Upper lobe of left lung (tissue), 6 donors: ENCODE measurements at places on chromosomes 13 and 19.

DNA sequence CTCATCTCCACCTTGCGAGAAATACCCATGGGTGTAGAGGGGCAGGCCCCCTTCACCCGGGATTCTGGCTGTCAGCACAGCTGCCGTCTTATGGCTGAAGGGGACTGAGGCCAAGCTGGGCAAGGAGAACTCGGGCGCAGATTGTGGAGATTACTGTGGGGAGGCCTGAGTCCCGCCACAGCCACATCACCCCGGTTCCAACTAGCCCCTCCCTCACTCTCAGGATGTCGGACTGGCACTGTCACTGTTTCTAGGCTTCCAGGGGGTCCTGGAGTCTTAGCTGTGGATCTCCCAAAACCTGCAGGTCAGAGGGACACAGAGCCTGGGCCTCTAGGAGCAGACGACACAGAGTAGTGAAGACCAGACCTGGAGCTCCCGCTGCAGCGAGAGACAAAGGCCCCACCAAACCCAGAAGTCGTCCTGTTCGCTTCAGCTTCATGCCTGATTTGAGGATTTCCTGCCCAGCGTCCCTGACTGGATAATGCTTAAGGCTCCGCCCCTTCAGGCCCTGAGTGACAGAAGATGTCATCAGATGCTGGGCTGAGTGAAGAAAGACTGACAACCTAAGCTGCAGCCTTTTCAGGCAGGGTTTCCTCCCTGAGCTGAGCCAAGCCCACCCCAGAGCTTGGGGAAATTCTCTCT lies 55.8 kb downstream of the ZNF93 start:
- no peak overlapping the region for H3K4me3 ChIP-seq
- DNase-seq = no peak
- H3K27me3 ChIP-seq = no peaks in the 10 kb centered on the region
- H3K4me1 ChIP-seq = no peaks in the 10 kb centered on the region
- no peaks in the 10 kb centered on the region for H3K36me3 ChIP-seq
- H3K27ac ChIP-seq = no peak overlapping the region

- H3K27ac ChIP-seq = no peak overlapping the region
- H3K4me3 ChIP-seq = no peak overlapping the region
- no peak for DNase-seq
- H3K4me1 ChIP-seq = no peaks in the 10 kb centered on the region
- no peaks in the 10 kb centered on the region for H3K36me3 ChIP-seq
Observed at GRCh38 chr13:51895906-51896888, 34.4 kb downstream of the CCDC70 start.

DNA sequence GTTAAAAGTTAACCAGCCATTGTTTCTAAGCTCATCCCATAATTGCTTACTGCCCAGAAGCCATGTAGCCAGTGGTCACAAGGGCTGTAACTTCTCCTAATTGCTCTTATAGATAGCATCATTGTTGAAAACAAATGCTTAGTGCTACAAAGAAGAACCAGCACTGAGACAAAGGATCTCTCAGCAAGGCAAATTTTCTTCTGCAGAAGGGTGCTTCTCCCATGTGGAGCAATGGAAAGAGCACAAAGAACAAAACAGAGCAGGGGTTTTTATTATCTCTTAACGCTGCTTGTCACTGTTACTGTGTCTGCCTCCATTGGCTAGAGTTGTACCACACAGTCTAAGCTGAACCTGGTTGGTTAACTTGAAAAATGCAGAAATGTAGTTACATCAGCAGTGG lies 1036.8 kb downstream of the UQCRFS1 start:
- no peak overlapping the region for H3K4me3 ChIP-seq
- no peaks in the 10 kb centered on the region for H3K4me1 ChIP-seq
- H3K27ac ChIP-seq = no peak overlapping the region
- H3K27me3 ChIP-seq = no peaks in the 10 kb centered on the region
- no peaks in the 10 kb centered on the region for H3K36me3 ChIP-seq

GRCh38 chr13:60758637-60759036 lies 361.6 kb downstream of the TDRD3 start:
- H3K4me1 ChIP-seq = no peaks in the 10 kb centered on the region
- no peaks in the 10 kb centered on the region for H3K27me3 ChIP-seq
- DNase-seq = no peak
- no peak overlapping the region for H3K27ac ChIP-seq
- H3K4me3 ChIP-seq = no peak overlapping the region

- no peaks in the 10 kb centered on the region for H3K27me3 ChIP-seq
- H3K4me3 ChIP-seq = no peak overlapping the region
- no peak for DNase-seq
- no peaks in the 10 kb centered on the region for H3K36me3 ChIP-seq
Observed at GRCh38 chr13:103812971-103813370, 746.8 kb upstream of the SLC10A2 start.
